ENCODE measurements at places on chromosomes 5 and 9.

DNA sequence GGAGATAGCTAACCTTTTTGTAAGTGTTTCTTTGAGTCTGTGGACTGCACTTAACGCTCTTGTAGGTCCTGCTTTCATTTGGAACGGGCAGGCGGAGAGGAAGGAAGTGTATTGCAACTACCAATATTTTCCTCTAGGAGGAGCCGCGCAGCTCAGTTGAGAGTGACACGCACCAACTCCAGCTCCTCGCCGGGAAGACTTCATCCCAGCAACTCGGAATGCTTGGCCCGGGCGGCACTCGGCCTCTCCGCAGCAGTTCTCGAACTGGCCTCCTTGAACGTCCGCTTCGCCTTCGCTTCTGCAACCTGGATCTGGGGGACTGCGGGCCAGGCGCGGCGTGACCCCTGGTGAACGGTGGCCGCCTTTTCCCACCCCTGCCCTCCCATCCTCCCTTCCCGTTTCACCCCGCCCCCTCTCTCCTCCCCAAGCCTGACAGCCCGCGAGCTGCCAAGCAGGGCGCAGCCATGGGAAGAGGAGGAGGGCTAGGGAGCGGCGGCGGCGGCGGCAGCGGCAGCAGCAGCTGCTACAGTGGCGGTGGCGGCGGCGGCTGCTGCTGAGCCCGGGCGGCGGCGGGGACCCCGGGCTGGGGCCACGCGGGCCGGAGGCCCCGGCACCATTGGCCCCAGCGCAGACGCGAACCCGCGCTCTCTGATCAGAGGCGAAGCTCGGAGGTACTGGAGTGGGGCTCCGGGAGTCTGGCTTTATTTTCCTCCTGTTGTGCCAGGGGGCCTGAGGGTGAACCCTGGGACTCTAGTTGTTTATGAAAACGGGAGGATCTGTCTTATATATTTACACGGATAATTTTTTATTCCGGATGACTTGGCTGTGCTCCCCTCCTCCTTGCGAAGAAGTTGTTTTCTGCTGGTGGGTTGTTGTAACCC lies at the start of gene GHR:
GHR (plus strand) TSS at position 155 of the 881 bp plus-strand sequence. CDS start 142,436 bp downstream, outside the sequence.
- no peak for DNase-seq

DNA sequence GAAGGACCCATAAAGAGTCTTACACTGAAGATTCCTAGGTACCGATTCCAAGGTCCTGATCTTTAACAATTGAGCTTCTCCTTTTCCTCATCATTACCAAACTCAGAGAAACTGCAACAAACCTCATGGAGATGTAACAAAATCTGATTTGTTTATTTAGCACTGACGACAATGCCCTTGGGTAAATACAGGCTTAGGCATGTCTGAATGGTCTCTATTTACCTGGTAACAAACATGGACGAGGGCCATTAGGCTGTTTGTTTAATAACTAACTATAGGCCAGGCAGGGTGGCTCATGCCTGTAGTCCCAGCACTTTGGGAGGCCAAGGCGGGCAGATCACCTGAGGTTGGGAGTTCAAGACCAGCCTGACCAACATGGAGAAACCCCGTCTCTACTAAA lies 333.3 kb downstream of the AGTPBP1 start:
- DNase-seq, result no peak

GRCh38 chr5:89458332-89458656 lies 575.3 kb upstream of the MEF2C start:
- no peak for DNase-seq

- peak; percentile 55 for DNase-seq
Observed at GRCh38 chr5:16616536-16617273, at the start of gene RETREG1. TSS of gene RETREG1 (minus strand) at chr5:16616997. CDS start at chr5:16616971, 26 bp downstream.

- DNase-seq, result no peak
Observed at GRCh38 chr9:110143485-110143884, 64.5 kb downstream of the C9orf152 start.

GRCh38 chr9:105511446-105511845 lies 46.5 kb upstream of the FKTN start:
- DNase-seq, result no peak

GRCh38 chr5:107553117-107553555 lies 117.6 kb downstream of the EFNA5 start:
- no peak for DNase-seq

GRCh38 chr9:111020594-111020993 lies 17.7 kb downstream of the LPAR1 start:
- DNase-seq, result no peak

DNA sequence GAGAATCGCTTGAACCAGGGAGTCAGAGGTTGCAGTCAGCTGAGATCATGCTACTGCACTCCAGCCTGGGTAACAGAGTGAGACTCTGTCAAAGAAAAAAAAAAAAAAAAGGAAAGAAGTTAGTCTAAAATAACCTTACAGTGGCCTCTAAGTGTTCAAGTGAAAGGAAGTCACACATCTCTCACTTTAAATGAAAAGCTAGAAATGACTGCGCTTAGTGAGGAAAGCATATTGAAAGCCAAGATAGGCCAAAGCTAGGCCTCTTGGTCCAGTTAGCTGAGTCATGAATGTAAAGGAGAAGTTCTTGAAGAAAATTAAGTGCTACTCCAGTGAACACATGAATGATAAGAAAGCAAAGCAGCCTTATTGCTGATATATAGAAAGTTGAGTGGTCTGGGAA lies 38.1 kb downstream of the ITGA1 start:
- no peak for DNase-seq

DNA sequence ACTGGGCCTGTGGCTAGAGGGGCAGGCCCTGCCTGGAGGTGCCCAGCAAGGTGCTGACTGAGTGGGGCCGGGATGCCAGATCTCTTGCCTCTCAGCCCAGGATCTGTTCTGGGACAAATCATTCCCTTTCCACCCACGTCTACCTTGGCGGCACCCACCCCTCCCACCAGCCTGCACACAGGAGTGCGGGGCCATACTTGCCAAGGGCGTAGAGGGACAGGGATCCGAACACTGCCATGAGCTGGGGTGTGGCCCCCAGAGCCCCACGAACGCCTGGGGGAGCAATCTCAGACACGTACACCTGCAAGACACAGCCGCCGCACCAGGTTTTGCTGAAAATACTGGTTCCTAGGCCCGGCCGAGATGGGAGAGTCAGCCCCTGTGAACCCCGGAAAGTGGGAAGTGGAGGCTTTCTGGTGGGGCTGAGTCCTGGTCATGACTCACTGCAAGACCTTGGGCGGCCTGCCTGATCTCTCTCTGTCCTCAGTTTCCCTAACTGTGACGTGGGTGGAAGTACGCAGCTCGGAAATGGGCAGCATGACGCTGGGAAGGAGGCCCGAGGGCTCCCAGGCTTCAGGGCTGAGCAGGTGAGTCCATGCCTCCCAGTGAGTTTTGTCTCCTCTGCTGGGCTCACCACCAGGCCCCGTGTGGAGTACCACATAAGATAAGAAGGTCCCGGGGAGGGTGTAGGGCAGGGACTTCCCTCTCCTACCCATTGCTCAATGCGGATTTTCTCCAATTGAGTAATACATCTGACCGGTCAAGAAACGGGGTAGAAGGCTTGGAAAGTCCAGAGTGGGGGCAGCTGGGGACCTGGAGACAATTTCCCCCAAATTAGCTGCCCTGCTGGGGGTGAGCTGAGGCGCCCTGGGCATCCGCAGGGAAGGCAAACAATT lies 2.6 kb downstream of the SLC2A6 start:
- no peak for DNase-seq

- no peak for DNase-seq
Observed at GRCh38 chr5:122722341-122722740, 52.5 kb upstream of the SNX2 start.

- DNase-seq, result no peak
Observed at GRCh38 chr9:123419721-123420591, 64.0 kb downstream of the CRB2 start.

GRCh38 chr5:97909541-97909940 lies 726.5 kb upstream of the RIOK2 start:
- DNase-seq, result no peak

DNA sequence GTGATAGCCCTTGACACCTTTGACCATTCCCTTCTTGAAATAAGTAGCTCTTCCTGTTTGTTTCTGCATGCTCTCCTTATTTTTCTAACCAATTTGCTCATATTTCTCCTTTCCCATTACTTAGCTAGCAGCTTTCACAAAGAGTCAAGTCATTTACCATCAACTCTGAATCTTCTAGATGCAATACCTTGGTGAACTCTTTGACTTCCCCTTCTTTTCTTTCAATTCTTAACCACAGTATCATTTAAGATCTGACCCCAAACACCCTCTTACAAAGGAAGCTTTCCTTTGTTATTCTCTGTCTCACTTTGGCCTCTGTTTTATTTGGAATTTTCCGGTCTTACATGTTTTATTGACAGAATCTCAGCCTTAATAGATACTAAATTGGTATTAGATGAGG lies 14.0 kb downstream of the NFX1 start:
- no peak for DNase-seq

DNA sequence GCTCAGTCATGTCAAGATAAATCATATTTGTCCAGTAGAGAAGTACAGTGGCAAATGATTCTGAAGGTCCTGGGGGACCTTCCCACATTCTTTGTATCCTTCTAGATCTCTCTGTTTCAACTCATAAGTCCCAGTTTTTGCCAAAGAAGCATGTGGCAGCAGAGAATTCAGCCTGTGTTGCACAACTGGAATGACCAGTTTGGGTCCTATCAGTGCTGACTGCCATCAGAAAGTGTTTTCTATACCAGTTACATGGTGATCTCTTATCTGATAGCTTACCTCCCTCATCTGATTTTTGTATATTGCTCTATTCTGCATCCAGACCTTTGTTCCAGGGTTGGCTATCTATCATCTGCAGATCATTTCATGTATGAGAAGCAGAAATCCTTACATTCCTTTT lies 21.7 kb downstream of the GM2A start:
- DNase-seq, result no peak

DNA sequence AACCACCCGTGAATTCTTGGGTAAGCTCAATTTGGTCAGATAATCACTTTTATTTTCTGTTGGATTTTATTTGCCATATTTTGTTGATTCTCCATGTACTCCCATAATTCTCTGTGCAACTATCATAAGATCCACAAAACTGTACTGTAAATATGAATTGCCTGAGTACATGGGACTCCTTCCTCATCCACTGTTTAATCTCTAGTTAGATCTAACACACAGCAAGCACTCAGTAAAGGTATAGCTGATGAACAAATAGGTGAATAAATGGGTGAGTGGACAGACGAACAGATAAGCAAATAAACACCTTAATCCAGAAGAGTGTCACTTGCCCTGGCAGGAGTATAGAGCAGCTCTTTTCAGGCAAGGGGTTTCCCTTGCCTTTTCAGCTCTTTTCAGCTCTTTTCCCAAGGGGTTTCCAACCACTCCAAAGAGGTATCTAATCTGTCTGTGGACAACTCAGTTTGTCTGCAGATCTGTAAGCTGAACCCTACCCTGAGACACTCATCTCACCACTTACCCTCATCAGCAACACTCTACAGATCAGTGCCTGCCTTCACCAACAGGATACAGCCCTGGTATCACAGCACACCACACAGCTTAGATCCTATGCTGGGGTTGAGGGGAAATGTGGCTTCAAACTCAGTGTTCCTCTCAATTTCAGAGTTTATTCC lies 51.2 kb downstream of the SIL1 start:
- no peak for DNase-seq

DNA sequence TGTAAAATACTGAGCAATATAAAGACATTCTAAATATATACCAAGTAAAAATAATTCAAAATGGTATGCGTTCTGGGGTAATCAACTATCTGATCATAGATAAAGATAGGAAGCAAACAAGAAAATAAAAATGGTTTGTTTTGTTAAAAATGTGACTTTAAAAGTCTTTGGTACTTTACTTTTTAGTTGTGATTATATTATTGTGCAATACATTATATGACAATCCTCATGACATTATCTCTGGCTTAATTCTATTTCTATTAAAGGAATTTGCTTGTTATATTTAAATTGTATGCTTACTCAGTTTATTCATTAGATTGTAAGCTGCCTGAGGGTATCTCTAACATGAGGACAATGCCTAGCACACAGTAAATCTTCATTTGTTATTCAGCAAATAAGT lies 477.9 kb downstream of the TMEM38B start:
- no peak for DNase-seq

GRCh38 chr9:114685951-114686350 lies 4.0 kb upstream of the TEX48 start:
- DNase-seq, result no peak

DNA sequence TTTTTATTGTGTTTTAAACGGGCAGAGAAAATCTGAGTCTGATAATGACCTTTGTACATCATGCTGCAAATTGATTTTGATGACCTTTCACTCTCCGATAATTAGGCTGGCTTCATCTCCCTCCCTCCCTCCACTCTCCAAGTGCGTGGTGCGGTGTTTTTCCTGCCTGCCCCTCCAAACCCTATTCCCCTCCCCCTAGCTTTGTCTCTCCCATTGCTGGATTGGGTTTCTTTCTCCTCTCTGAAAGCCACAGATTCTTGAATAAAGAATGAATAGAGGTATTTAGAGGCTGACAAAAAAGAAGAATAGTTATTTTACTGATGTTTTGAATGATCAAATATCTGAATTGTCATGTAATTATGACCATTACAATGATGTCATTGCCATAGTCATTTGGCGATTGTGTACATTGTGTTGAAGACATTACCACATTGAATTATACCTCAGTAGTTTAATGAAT lies 571.1 kb upstream of the ZNF608 start:
- DNase-seq, result no peak

DNA sequence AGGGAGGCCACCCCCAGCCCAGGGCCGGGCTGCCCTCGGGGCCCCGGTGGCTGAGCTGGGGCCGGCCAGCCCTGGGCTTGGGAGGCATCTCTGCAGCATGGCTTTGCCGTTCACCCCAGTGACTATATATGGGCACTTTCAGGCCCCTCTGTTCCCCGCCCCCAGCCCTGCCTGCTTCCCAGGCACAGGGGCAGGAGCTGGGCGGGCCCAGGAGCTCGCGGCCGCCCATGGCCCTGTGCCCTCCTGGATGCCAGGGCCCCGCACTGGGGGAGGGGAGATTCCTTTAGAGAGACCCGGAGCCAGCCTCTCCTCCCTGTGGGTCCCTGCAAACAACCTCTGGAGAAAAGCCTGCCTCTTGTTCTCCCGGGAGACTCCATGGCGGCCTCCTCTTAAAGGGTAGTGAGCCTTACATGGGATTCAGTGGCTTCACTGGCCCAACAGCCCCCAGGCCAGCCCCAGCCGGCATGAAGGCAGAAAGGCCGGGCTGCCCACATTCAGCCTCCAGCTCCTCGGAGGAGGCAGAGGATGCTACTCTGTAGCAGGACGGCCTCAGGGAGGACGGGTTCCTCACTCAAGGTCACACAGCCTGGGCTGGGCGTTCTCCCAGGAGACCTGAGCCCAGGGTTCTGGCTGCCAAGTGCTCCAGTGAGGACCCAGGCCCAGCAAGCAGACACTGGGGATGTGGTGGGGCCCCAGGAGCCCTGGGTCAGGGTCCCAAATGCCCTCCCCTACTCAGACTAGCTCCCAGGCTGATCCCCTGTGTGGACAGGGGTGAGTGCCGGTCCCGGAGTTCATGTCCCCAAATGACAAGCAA lies 4.1 kb downstream of the NACC2 start:
- no peak for DNase-seq

DNA sequence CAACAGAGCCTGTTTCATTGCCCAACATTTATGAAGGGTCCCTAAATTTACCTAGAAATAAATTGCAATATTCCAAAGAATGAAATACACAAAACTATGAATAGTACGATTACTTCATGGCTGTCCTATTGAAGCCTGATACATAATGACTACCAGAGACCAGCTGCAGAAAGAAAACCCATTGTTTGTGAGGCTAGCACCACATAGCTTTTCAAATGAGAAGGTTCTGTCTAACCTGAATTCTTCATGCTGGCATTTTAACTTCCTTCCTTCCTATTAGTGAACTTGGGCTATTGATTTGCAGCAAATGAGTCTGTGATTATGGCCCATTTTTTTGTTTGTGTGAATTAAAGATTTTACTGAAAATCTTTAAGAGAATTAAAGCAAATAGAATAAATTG lies 47.3 kb downstream of the MEGF10 start:
- no peak for DNase-seq

GRCh38 chr9:104091708-104092107 lies 2.4 kb upstream of the SMC2 start:
- DNase-seq, result no peak

Measured in stimulated activated CD8-positive, alpha-beta memory T cell treated with anti-CD3 and anti-CD28 coated beads, Interleukin-4, amount 100 ng/mL, for 1 hour (primary cell).